MM.1S (cell line): ENCODE measurements at places on chromosomes 12 and 14.

- no peak for DNase-seq
These were observed 46.1 kb upstream of the OTOGL start for GRCh38 chr12:80053051-80053790.

DNA sequence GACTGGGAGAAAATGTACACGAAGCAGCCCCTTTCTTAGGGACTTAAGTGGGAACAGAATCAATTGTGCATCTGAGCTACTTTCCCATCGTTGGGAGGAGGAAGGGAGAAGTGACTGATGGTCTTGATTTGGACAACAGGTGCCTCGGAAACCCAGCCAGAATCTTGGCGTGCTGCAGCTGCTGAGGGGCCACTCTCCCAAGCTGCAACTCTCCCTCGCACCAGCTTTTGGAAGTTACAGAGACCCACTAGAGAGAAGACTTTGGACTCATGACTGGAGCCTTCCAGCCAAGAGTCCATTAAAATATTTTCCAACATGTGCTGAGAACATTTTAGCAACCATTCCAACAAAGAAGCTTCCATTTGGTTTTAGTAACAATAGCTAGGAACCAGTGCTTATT, 52.3 kb downstream of the GNS start:
- DNase-seq, result no peak

- no peak for DNase-seq
These were observed 46.4 kb downstream of the PPM1H start for GRCh38 chr12:62888454-62889110.

GRCh38 chr12:21831791-21832344, 57.4 kb upstream of the KCNJ8 start:
- DNase-seq, result no peak

- no peak for DNase-seq
These were observed at the start of gene LPAR5 for GRCh38 chr12:6635856-6636531. TSS of gene LPAR5 (minus strand) at chr12:6635959. CDS start at chr12:6621248, 14,711 bp downstream.
